Stimulated activated CD8-positive, alpha-beta memory T cell treated with anti-CD3 and anti-CD28 coated beads, Interleukin-4, amount 100 ng/mL, for 24 hours (primary cell): ENCODE measurements at places on chromosomes 6 and 20.

- no peak for DNase-seq
These were observed at the start of gene SPTLC3 for GRCh38 chr20:13008761-13009681. Gene SPTLC3 (plus strand): TSS chr20:13008972. CDS start chr20:13009268, 296 bp downstream.

GRCh38 chr6:9532621-9533557 lies 882.0 kb downstream of the TFAP2A start:
- DNase-seq: no peak

DNA sequence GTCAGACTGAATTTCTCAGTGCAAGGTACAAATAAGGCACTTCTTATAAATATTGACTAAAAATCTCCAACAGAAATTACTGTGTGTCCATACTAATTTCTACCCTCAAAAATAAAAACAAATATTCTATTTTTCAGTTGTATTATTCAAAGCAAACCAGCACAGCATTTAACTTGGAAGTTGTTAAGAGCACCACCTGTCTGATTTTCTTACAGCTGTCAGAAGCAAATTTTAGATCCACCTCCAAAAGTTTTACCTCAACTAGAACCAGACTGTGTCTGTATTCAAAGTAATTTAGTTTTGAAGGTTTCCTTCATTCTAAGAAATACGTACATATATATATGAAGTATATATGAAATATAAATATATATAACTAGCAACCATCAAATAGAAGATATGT lies 1.2 kb downstream of the TRDN start:
- DNase-seq: no peak

DNA sequence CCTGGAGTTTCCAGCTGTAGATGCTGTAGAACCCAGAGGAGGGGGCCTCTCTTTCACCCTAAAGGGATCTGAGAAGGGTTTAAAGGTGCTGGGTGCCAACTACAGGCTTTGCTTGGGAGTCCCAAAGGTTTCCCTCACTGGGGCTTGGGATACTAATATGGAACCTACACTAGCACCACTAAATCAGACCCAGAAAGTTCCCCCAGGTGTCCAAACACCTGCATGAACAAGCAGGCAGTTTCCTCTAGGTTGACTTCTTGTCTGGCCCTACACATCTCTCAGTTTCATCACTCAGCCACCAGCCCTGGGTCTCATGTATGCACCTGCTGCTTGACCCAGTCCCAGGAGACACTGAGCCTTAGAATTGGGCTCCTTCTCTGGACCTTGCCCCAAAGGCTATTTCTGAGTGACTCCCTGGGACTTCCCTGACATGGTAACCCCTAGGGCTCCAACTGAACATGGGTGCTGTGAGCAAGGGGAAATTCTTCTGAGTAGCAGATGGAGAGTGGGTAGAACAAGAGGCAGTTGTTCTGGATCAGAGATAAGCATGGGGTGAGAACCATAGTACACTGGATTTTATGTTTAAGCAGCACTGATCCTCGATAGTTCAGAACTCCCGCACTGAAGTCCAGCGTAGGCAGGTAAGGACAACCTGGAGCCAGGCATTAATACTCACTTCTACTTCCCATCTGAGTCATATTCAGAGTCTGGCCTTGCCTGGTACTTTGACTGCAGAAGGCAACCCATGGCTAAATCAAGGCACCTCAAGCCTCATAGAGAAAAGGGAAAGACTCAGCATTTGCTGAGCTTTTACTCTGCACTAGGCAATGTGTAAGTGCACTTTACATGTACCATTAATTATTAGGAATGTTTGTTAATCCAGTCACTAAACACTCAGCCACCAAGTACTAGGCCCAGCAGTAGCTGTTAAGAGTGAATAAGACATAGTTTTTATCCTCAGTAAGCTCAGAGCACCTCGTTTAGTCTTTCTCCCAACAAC lies 16.8 kb downstream of the BCL2L1 start:
- DNase-seq: no peak
